ENCODE measurements at places on chromosomes 5 and 9.

GRCh38 chr5:61308712-61309111 lies 23.3 kb upstream of the ZSWIM6 start:
- no peak for DNase-seq

DNA sequence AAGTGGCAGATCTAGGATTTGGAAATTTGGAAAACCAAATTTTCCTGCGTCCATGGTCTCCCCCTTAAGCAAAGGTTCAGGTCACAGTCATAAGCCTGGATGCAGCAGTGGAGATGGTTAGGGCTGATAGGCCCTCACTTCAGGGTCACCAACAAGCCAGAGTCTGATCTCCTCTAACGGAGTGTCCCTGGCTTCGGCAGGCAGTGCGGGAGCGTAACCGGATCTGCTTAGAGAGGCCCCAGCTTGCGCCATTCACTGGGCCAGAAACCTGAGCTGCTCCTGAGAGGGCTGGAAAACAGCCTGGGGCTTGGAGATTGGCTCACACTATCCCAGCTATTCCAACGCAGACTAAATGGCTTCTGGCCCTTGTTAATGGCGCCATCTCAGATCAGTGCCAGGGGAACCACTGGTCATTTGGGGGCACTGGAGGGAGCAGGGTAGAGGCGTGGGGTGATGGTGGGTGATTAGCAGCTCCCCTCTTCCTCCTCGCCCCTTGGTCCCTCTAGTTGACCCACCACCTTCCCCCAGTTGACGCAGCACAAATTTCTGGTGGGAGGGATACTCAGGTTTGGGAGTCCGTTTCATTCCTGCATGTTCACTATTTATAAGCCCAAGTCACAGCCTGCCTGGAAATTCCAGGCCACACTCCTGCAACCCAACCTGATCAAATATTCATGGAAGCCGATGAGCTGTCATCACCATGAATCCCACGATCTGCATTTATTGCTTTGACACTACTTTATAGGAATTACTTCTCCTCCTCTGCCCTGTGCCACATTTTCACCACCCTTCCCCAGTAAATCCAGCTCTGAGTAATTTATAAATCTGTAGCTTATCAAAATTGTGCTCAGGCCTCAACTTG lies 134.6 kb upstream of the CPEB4 start:
- DNase-seq = no peak

- no peak for DNase-seq
These were observed 100.9 kb downstream of the SNCAIP start for GRCh38 chr5:122412966-122413365.

DNA sequence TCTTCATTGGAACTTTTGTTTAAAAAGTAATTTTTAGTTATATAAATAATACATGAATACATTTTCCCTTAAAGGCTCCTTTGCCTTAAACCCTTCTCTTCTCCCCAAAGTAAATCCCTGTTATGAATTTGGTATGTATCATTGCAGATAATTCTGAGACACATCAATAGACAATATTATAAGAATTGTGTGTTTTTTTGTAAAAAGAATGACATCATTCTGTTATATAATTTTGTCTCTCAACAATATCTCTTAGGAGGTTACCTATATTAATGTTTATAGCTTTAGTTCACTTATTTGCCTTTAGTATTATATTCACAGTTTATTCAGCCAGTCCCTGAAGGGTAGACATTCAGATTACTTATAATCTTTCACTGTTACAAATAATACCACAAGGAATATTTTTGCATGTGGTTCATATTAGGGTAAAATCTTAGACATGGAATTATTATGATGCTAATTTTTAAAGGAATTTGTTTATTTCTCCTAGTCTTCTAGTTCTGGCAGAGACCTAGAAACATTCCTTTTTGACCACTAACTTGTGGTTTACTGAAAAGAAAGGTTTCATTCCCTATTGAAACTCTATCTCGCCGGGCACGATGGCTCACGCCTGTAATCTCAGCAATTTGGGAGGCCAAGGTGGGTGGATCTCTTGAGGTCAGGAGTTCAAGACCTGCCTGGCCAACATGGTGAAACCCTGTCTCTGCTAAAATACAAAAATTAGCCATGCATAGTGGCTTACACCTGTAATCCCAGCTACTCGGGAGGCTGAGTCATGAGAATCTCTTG lies 105.6 kb downstream of the KCTD16 start:
- DNase-seq = no peak

DNA sequence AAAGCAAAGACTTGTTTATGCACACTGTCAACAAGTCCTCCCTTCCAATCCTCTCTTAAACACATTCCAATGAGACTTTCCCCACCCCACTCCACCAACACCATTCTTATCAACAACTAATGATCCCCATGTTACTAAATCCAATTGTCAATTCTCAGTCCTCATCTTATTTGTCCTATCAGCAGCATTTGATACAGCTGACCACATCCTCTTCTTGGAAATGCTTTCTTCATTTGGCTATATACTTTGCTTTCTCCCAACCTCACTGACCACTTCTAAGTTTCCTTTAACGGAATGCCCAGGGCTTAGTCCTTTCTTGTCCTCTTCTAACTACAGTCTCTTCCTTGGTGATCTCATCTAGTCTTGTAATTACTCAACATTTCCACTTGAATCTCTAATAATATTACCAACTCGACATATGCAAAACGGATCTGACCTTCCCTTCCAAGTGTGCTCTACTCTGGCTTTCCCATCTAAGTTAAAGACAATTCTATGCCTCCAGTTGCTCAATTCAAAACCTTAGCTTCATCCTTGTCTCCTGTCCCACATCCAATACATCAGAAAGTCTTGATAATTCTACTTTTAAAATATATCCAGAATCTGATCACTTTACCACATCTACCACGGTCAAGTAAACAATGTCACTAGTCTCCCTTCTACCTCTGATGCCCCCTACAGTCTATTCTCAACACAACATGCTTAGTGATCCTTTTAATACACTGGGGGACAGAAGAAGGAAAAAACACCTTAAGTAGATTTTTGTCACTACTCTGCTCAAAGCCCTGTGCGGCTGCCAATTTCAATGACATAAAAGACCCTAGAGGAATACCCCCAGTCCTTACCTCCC lies 25.5 kb downstream of the AGTPBP1 start:
- no peak for DNase-seq

DNA sequence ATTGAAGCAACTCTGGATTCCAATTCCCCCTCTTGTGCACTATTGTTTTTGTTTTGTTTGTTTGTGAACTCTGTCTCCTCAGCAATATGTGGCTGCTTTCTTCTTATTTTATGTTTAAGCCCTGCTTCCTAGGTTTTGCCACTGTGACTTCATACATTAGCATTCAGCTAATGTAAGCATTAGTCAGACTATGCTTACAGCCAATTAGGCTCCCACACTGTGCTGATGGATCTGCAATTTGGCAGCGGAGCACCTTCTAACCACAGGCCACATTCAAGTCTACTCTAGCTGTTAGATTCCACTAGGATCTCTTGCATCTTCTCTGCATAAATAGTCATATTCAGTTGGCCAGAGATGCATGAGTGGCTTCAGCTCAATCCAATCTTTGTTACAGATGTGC lies 9.6 kb upstream of the BICD2 start:
- DNase-seq = no peak
